ENCODE measurements at places on chromosomes 6 and 20.
A peak's percentile ranks its signal among the peaks of the same experiment; 100 is the strongest.

DNA sequence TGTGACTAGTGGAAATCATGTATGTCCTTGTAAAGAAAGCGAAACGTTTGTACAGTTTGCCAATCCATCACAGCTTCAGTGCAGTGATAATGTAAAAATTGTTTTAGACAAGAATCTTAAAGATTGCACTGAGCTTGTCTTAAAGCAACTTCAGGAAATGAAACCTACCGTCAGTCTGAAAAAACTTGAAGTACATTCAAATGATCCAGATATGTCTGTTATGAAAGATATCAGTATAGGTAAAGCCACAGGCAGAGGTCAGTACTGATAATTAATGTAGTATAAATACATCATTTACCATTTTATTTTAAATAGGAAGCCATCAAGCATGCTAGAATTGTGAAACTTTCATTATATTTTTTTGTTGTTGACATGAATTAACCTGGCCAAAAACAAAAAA is 60.9 kb upstream of the SMIM8 start:
- DNase-seq, result no peak

- DNase-seq, result no peak
These were observed 10.0 kb downstream of the HBS1L start for GRCh38 chr6:135044639-135045038.

DNA sequence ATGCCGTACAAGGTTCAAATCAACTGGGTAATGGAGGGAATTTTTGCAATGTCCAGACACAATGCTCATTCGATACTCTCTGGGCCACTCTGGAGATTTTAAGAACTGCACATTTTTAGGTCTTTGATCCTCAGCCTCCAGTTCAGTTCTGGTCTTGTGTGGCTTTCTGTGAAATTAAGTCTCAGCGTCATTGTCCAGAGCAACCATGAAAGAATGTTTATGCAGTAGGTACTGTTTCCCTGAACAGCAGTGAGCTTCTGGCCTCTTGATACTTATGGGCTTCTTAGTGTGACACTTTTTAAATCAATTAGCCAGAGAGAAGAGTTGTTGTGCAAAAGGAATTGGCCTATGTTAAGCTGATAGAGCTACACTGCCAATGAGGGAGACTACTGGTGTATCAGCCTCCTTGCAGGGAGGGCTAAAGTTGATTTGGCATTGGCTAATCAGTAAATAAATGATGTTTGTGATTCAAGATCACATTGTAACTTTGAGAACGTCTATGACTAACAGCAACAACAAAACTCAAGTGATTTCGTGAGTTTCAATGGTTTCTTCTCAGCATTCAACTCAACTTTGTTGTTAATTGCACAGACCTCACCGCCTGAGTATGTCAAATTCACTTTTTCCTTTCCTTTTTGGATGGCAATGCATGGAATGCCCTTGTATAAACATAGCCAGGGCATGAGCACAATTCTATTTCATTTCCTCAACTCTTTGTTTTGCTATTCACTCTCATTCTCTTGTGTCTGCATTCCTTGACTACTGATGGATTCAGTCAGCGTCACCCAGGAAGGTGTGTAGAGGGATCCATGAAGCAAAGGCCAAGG is 85.1 kb downstream of the GJA1 start:
- no peak for DNase-seq

DNA sequence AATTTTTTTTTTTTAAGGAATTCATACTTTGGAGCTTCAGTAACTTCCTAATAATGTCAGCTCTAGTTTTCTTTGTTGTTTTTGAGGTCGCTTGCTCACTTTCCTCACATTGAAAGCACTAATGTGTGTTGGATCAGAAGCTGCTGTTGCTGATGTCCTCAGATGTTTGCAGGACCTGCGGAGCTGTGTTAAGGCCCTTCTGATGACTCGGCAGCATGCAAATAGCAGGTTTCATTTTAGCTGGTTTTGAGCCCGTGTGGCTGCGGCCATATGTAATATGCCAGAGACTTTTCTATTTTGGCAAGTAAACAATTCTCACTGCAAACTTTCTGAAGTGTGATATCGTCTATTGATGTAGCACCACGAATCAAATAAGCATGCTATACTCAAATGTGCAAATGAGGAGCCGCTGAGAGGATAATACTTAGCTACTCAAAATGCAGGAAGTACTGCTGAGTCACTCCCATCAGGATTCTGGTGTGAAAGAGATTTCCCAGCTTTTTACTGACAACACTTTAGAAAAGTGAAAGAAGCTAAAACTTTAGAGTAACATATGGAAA is 187.8 kb downstream of the SASH1 start:
- DNase-seq, result peak; percentile 25

DNA sequence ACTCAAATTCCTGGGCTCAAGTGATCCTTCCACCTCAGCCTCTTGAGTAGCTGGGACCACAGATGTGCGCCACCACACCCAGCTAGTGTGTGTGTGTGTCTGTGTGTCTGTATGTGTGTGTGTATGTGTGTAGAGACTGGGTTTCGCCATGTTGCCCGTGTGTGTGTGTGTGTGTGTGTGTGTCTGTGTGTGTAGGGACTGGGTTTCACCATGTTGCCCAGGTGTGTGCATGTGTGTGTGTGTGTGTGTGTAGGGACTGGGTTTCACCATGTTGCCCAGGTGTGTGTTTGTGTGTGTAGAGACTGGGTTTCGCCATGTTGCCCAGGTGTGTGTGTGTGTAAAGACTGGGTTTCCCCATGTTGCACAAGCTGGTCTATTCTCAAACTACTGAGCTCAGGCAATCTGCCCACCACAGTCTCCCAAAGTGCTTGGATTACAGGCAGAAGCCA is 28.3 kb downstream of the CDK5RAP1 start:
- DNase-seq, result no peak

GRCh38 chr20:54345301-54345724 is 130.1 kb upstream of the DOK5 start:
- no peak for DNase-seq

GRCh38 chr6:20915156-20915555 is 380.9 kb downstream of the CDKAL1 start:
- DNase-seq, result no peak

- DNase-seq, result no peak
These were observed 178.2 kb downstream of the FOXC1 start for GRCh38 chr6:1787894-1788293.

DNA sequence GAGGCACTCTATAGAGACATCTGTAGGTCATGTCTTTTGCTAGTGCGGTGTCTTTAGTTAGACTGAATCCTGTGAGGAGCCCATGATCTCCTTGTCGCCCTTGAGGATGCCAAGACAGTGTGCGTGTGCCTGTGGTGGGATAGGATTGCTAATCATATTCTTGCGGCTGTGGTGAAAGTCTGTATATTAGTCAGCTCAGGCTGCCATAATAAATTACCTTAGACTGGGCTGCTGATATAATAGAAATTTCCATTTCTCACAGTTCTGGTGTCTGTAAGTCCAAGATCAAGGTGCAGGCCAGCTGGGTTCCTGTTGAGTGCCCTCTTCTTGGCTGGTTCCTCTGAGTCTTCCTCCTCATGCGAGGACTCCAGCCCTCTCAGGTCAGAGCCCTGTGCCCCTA is 141.2 kb downstream of the JARID2 start:
- no peak for DNase-seq

- DNase-seq, result peak; percentile 25
These were observed 167.6 kb upstream of the CST7 start for GRCh38 chr20:24781418-24781980.

GRCh38 chr6:1709234-1709641 is 99.5 kb downstream of the FOXC1 start:
- no peak for DNase-seq

DNA sequence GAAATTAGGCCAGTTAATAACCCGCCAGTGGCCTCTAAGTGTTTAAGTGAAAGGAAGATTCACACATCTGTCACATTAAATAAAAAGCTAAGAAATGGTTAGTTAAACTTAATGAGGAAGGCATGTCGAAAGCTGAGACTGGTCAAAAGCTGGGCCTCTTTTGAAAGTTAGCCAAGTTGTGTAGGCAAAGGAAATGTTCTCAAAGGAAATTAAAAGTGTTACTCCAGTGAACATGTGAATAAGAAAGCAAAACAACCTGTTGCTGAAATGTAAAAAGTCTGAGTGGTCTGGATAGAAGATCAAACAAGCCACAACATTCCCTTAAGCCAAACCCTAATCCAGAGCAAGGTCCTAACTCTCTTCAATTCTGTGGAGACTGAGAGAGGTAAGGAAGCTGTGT is 10.9 kb upstream of the MTRF1L start:
- no peak for DNase-seq

GRCh38 chr20:9467995-9468394 is 46.4 kb upstream of the LAMP5 start:
- DNase-seq, result peak; percentile 31

- no peak for DNase-seq
These were observed 155.2 kb downstream of the FRK start for GRCh38 chr6:115905471-115905870.

GRCh38 chr6:53310771-53311585 is 37.8 kb downstream of the ELOVL5 start:
- no peak for DNase-seq

GRCh38 chr20:6818033-6818808 is 50.7 kb downstream of the BMP2 start:
- DNase-seq, result no peak

DNA sequence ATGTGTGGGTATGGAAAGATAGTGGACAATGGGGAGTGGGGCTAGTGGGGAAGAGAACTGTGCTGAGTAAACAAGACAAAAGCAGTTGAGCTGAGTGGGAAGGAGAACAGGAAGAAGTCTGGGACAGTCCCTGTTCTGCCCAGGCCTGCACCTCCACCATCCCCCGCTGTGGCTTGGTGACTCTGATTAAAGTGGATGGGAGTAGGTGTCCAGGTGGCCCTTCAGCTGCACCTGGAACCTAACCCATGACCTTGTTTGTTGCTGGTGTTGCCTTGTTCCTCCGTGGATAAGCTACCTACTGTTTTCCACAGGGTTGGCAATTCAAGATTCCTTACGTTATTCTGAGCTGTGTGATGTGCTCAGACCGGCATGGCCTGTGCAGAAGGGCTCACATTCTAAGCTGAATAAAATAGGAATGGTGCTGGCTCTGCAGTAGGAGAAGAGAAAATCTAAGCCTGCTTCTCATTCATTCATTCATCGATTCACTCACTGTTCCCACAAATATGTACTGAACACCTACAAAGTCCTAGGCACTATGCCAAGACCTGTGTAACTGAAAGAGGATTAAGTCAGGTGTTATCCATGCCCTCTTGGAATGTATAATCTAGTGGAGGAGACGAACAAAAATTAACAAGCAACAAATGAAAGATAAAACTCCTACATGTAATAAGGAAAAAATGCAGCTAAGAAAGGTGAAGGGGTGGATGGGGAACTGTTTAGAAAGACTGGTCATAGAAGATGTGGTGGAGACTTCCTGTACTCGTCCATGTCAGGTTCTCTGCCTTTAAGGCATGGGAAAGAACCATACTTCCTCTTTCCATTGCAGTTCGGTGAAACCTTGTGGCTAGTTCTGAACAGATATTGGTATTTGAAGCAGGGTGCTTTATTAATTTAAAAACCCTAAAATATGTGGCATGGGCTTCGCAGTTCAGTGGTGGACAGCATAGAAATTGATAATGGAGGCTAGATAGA is 10.1 kb upstream of the CALHM6 start:
- DNase-seq, result no peak

DNA sequence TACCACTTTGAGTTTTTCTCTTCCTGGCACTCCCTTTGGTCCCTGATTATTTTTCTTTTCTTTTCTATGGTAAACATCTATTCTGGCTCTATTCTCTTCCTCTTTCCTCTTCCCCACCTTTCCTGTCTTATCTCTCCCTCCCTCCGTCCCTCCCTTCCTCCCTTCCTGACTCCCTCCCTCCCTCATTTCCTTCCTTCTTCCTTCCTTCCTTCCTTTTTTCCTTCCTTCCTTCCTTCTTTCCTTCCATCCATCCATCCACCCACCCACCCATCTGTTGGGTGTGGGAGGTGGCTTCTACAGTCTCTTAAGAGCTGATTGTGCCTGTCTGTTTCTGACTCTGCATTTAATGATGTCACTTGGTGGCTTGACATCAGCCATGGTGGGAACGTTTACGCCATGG is 43.5 kb upstream of the GTSF1L start:
- DNase-seq, result no peak

DNA sequence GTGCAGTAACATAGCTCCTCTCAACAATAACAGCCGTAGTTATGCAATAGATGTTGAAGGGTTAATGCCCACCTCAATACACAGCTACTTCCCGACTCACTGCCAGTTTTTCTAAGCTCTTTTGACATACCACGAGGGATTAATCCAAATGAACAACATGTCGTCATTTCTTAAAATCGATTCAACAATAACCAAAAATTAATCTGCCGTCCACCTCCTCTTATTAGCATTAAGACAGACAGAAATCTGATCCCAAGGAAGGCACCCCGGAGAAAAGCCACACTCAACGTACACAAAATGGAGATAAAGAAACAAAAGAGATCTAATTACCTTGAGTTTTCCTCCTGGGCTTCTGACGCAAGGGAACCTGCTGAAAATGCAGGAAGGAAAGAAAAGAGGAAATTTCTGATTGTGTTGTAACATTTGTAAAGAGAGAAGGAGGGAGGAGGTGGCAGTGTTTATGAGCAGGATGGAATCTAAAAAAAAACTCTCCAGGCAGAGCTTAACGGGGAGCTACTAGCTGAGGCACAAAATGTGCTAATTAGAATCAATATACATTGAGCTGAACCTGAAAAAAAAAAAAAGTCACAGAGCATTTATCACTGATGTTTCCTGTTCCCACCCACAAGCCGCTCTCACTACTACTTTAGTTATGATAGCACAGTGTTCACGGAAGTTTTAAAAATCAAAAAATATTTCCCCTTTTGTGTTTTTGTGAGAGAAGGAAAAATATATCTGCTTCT is 109.3 kb downstream of the IPCEF1 start:
- DNase-seq, result no peak

DNA sequence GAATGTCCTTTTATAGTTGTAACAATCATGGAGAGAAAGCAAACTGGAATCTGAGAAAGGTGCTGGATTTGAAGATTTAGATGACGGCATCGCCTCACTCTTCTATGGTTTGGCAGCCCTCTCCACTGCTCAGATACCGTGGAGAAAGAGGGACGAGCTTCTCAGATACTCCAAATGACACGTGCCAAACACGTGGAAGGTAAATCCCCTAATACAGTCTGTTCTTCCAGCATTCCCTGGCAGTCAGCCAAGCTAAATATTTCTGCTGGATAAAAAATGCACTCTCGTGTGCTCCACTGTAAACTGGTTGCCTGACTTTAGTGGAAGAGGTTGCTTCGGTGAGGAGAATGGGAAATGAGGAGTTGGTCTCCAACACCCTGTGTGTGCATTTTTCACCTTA is 16.7 kb upstream of the PRDM1 start:
- DNase-seq, result no peak

GRCh38 chr20:34222208-34222607 is 19.0 kb upstream of the ASIP start:
- no peak for DNase-seq

DNA sequence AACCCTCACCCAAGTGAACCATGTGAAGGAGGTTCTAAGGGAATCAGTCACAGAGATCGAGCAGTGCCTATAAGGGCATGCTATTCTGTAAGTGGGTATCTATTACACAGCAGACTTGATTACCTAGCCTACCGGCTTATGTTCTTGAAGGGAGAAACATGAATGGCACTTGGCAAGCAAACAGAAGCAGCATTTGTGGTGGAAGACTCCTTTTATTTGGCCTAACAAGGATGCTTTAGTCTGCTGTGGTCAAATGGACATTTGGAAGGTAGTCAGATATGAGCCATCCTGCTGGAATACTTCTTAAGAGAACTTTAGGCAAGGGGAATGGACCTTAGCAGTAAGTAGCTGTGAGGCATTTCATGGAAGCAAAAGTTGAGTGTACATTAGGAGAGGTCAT is 126.3 kb downstream of the COL12A1 start:
- no peak for DNase-seq

GRCh38 chr6:9978480-9978879 is 436.4 kb downstream of the TFAP2A start:
- DNase-seq, result no peak

All from nucleus accumbens (tissue), 56 donors.